Fibroblast of skin of scalp (primary cell): ENCODE measurements at places on chromosomes 7 and 10.

GRCh38 chr7:120272701-120273475 lies at the start of gene KCND2:
Gene KCND2 (plus strand): TSS chr7:120273175.
- no peak for DNase-seq

DNA sequence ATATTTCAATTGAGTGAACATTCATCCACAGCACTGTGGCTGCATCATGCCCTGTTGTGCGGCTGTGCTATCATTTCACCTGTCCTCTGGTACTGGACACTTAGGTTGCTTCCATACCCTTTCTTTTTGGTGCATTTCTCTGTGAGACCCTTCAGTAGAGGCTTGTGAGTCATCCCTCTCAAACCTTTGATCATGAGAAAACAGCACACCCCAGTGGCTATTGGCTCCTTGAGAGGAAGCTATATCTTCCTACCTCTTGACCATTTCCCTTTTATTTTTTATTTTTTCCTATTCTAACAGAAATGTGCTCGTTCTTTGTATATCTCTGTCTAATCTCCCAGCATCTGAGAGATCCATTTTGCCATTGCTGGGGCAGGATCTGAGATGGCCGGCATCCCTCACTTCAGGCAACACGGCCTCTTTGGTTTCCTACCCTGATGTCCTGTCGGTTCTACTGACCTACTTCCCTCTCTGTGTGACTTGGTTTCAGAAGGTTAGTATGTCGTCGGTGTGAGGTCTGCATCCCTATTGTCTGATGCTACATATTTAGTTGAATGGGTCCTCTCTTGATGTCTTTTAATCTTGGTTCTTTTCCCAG lies 23.8 kb upstream of the PIK3AP1 start:
- no peak for DNase-seq

- DNase-seq: peak; percentile 46
These were observed 41.5 kb upstream of the SMIM30 start for GRCh38 chr7:113159746-113160339.

DNA sequence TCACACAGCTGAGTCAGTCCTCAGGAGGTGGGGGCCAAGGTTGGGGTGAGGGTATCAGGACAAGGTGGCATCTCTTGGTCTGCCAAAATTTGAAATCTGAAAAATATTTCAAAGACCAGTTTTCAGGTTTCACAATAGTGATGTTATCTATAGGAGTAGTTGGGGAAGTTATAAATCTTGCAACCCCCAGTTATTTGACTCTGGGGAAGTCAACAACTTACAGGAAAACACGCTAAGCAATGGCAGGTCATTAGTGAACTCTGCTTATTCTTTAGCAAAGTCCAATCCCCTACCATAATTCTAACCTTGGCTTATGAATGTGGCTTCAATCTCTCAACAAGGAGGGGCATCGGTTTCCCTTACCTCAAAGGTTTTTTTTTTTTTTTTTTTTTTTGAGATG lies 94.9 kb downstream of the MARCHF5 start:
- no peak for DNase-seq

GRCh38 chr10:7028809-7029166 lies 382.0 kb downstream of the SFMBT2 start:
- no peak for DNase-seq

DNA sequence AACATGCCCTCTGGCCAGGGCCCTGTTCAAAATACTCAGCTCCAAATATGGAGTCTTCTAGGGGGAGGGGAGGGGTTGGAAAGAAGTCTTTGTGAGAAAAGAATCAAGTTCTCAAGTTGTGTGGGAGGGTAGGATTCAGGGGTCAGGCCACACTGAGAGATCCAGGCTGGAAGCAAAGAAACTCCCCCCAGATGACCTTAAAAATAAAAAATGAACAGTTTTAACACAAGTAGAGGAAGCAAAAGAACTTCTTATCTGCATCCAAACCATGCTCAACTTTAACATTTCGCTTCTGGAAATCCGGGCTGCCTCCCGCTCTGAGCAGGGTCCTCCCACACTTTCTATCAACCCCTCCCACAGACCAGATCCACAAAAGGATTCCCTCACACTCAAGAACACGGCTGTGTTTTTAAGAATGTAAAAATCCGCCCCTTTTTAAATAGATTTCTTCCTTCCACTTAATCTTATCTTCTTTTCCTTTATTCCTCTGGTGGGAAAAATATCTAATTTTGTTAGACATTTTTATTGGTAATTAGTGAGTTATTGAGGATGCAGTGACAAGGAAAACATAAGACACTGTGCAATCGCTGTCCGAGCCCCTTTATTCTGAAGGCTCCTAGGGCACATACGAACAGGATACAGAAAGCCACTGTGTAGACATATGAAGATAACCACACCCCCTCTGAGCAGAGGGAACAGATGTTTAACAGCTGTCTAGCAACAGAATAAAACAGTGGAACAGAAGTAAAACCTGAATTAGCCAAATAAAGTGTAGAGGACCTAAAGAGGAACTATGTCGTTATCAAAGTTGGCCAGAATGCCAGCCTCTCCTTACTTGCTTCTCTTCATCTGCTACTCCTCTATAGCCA lies 43.8 kb downstream of the CYTH3 start:
- peak; percentile 48 for DNase-seq

- no peak for DNase-seq
These were observed 19.5 kb upstream of the PTER start for GRCh38 chr10:16417341-16417740.

DNA sequence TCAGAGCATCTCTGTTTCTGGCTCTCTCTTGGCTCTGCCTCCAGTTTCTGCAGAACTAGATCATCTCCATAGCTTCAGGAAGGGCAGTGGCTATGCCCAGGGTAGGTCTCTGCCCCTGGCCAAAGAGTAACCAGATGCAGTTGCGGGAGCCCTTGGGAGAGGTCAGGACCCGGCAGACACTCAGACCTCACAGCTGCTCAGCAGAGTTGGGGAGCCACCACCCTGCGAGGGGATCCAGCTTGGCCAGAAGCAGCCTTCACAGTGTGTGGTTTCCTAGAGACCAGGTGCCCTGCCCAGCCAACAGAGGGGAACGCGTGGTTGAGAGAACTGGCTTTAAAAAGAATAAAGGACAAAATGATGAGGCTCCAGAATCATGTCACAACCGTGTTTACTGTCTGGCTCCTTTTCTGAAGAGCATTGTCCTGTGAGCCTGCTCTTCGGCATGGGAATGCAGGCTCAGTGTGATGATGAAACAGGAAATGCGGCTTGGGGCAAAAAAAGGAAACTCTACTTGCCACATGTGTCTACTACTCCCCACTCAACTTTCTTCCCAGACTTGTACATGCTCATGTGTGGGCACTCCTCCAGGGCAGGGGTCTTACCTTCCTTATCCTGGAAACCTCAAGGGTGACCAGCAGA lies 243.1 kb downstream of the INHBA start:
- DNase-seq: no peak

GRCh38 chr7:95479992-95480624 lies 5.6 kb upstream of the ASB4 start:
- DNase-seq: no peak

GRCh38 chr10:131738396-131738735 lies 162.4 kb upstream of the PPP2R2D start:
- DNase-seq: no peak
